ENCODE measurements at places on chromosomes 2 and 18.

DNA sequence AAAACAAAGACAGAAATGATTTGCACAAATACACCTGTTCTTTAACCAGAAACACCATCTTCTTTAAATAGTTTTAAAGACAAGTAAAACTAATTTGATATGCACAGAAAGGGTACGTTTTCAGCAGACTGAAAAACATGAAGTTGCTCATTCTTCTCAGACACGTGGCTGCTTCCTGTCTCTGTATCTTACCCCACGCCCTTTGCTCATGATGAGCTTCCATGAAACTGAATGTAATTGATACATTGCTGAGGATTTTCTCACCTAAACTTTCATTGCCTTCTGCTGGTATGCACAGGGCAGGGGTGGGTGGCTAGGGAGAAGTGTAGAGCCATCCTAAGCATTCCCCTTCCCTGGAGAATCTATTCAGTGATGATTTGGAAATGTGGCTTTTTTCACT, 644.3 kb downstream of the BCL11A start:
- DNase-seq, result no peak

- DNase-seq, result no peak
Measured at GRCh38 chr2:36859366-36859792, 107.0 kb downstream of the STRN start.

GRCh38 chr18:9869715-9870430, 15.9 kb upstream of the TXNDC2 start:
- peak; percentile 4 for DNase-seq

GRCh38 chr2:187451510-187451909, 3.5 kb upstream of the CALCRL start:
- no peak for DNase-seq

DNA sequence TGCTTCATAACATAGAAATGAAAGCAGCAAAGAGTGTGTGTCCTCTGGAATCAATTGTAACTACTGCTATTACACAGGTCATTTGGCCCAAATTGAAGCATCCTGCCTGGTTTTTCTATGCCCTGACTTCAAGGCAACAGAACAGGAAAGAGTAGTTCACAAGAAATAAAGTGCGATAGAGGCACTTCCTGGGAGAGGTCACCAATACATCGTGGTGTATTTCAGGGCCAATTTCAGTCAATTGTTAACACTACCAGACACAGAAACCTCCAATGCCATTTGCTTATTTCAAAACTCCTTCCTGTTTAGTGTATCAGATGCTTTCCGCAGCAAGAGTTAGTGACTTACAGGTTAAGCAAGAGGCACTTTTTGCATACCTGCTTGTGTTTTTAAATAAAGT, 292.1 kb downstream of the ETAA1 start:
- no peak for DNase-seq

- DNase-seq, result no peak
Measured at GRCh38 chr2:67802291-67802690, 260.5 kb downstream of the C1D start.

- DNase-seq, result no peak
Measured at GRCh38 chr18:52615943-52616342, 275.9 kb downstream of the DCC start.

- no peak for DNase-seq
Measured at GRCh38 chr2:217928324-217929181, 74.2 kb downstream of the TNS1 start.

DNA sequence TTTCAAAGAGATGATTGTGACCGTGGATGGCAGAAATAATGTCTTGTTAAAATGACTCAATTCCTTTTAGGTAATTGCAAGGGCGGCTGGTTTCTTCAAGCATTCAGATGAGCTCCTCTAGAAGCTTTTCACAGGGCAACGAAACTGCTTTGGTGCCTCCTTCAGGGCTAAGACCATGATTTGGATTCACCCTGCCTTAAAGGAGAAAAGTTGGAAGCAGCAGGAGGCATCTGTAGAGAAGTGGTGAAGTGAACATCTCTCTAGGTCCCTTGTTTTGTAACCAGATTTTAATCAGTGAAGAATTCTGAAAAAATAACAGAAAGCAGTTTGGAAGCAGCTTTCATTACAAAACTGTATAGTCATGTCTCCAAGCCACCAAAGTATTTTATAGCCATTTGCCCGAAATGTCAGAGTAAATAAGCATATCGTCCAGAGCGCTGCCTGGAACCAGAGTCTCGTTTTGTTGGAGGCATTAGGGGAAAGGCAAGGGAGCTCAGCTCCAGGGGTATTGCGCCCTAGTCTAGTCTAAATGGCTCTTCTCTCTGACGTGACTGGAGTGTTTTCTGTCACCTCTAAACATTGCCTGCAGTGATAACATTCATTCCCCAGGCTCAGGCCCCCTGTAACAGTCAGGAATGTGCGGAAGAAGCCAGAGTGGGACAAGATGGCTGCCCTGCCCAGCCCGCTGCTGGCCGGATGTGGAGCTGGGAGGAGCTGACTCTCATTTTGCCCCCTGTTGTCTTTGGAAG, 57.8 kb upstream of the ITGB6 start:
- DNase-seq, result no peak

DNA sequence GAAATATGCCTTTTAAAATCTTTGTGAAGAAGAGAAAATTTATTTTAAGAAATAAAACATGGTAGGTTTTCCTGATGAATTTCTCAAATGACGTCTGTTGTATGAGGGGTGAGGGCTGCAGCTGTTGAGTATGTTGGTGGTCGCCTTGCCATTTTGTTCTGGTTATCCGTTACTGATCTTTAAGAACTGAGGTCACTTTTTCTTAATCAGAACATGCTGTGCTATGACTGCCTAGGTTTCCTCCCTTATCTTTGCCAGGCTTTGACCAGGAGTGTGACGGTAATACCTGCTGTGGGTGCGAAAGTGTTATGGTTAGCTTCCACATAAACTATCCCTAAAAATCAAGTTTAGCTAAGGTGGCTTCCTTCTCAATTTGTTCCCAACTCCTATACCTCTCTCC, 176.9 kb downstream of the DIS3L2 start:
- no peak for DNase-seq

DNA sequence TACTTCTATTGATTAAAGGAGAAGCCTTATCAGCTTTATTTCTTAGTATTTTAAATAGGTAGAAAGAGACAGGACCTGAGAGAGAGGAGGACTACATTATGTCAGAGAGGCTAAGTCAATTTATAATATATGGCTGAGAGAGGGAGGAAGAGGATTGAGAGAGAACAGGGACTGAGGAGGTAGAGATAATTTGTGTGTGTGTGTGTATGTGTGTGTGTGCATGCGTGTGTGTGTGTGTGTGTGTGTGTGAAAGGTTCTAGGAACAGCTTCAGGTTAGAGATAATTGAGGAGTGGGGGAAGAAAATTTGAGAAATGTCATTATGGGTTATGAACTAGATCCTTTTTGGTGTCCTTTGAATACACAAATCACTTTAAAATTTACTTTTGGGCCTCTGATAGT, 15.2 kb downstream of the DOK1 start:
- no peak for DNase-seq

DNA sequence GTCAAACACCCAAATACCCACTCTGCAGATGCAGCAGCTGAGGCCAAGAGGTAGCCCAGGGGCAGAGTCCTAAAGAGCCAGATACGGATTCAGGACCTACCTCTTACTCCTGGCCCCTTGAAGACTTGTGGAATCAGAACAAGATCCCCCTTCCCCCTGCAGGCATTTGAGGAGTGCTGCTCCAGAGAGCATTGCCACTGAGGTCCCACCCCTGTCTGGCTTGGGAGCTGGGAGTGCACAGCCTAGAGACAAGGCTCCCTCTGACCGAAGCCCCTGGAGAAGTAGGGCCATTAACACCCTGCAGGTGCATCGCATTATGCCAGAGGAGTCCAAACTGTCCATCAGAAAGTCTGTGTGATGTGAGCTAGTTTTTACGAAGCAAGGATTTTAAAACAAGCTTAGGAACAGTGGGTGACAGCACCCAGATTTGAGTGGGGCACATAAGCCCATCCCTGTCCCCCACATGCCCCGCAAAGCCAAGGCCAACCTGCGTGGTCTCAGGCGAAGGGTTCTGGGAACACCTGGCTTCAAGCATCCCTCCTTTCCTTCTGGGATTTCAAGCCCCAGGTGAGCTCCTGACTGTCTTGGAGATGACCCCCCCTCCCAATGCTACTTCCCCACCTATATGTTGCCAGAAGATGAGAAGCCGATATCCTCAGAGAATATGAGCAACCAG, 48.4 kb downstream of the MTERF4 start:
- DNase-seq, result no peak

DNA sequence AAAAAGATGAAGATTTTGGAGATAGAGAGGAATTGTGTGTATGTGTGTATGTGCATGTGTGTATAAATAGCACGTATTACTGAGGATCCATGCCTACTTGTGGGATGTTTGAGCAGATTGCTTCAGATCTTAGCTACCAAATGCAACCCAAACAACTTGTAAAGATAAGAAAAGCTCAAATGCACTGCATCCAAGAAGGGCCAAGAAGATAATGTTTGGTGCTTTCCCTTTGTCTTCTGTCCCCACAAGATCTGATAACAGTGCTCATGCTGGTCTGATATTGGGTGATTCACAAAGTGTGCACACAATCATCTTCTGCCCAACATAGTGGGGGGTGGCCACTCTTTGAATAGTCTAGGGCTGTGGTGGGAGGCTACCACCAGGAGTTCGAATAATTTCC, 284.8 kb upstream of the CYRIA start:
- no peak for DNase-seq

DNA sequence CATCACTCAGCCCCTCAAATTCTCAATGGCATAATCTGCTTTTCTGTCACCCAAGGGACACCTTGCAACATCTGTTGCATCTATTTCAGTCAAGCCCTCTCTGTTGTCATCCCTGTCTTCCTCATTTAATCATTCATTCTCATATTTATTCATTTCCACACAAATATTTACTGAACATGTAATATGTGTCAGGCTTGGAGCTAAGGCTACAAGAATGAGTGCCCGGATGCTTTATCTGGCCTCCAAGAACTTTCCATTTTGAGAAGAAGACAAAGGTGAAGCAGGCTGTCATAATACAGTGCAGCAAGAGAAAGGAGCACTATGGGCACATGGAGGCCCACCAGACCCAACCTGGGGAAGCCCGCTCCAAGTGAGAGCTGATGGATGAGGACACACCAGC, 15.6 kb downstream of the IL18RAP start:
- DNase-seq, result no peak

All from amniotic stem cell (primary cell).